ENCODE measurements at places on chromosomes 2 and 18.

DNA sequence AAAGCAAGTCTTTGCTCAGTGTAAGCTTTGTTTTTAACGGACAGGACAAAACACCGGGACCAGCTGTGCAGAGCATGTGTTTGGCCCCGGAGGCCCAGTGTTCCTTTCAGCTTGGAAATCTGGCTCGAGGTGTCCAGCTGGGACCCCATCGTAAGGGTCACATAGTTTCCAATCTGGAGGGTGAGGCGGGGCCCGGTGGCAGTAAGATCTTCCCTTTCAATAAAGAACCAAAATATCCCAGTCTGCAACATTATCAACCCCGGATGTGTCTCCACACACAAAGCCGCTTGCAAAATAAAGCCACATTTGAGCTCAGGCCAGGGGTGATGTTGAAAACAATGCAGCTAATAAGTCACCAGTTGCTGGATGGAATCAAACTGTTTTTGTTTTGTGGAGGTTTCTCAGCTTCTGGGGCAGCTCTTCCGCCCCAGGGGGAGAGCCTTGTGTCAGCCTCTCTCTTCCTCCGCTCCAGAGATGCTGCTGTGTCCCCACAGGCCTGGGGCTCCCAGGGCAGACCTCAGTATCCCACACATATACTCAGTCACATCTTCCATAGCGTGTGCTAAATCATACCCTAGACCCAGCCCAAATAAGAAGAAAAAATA lies 138.6 kb upstream of the GLI2 start:
- no peaks in the 10 kb centered on the region for H3K27me3 ChIP-seq
- H3K4me1 ChIP-seq: no peaks in the 10 kb centered on the region
- H3K27ac ChIP-seq: no peak overlapping the region

GRCh38 chr2:14661163-14661562 lies 28.6 kb downstream of the LRATD1 start:
- no peak overlapping the region for H3K4me3 ChIP-seq
- DNase-seq: no peak
- no peaks in the 10 kb centered on the region for H3K4me1 ChIP-seq
- H3K27me3 ChIP-seq: no peaks in the 10 kb centered on the region

- H3K27me3 ChIP-seq: no peaks in the 10 kb centered on the region
- no peak overlapping the region for H3K4me3 ChIP-seq
- DNase-seq: no peak
- no peaks in the 10 kb centered on the region for H3K36me3 ChIP-seq
- no peak overlapping the region for H3K27ac ChIP-seq
- no peaks in the 10 kb centered on the region for H3K4me1 ChIP-seq
Observed at GRCh38 chr2:170533156-170533555, 182.0 kb upstream of the SP5 start.

DNA sequence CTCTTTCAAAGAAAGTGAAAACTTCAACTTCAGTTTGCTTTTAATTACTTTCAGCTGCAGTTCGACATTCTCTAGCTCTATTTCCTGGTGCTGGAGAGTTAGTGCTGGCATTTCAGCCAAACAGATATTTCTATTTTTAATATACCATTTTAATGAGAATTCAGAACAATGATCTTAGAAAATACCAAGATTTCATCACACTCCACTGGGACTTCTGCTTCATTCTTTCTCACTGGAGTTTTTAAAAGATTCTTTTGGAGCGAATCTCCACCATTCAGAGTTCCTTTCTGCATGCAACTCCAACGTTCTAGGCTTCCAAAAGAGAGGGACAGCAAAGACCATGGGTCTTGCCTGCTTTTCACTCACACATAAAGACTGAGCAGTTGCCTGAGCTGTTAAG lies 94.2 kb downstream of the CABLES1 start:
- H3K4me1 ChIP-seq: peaks cover 8% of the 10 kb centered on the region
- H3K4me3 ChIP-seq: no peak overlapping the region
- H3K27ac ChIP-seq: no peak overlapping the region
- no peak for DNase-seq
- H3K27me3 ChIP-seq: no peaks in the 10 kb centered on the region
- H3K36me3 ChIP-seq: no peaks in the 10 kb centered on the region

DNA sequence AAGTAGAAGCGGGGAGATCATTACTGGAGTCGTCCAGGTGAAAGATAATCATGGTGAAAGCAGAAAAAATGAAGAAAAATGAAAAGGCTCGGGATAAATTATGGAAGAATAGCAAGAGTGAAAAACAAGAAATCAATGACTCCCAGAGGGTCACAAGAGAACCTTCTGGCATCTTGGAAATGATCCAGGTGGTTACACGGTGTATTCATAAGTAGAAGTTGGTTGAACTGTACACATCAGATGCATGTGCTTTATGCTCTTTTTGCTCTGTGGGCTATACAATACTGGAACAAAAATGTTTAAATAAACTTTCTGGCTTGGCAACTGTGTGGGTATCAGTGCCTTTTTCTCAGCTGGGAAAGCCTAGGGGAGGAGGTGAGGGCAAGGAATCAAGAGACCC lies 348.9 kb downstream of the RND3 start:
- H3K27ac ChIP-seq: no peak overlapping the region
- no peak for DNase-seq
- no peak overlapping the region for H3K4me3 ChIP-seq
- H3K4me1 ChIP-seq: no peaks in the 10 kb centered on the region
- H3K36me3 ChIP-seq: no peaks in the 10 kb centered on the region

GRCh38 chr2:46589356-46589755 lies 110.0 kb downstream of the TMEM247 start:
- no peak overlapping the region for H3K4me3 ChIP-seq
- H3K27me3 ChIP-seq: no peaks in the 10 kb centered on the region
- H3K4me1 ChIP-seq: no peaks in the 10 kb centered on the region
- no peak overlapping the region for H3K27ac ChIP-seq
